ENCODE measurements at places on chromosomes 5 and 9.
A peak's percentile ranks its signal among the peaks of the same experiment; 100 is the strongest.

GRCh38 chr5:88808153-88808552, 74.8 kb downstream of the MEF2C start:
- DNase-seq, result no peak

DNA sequence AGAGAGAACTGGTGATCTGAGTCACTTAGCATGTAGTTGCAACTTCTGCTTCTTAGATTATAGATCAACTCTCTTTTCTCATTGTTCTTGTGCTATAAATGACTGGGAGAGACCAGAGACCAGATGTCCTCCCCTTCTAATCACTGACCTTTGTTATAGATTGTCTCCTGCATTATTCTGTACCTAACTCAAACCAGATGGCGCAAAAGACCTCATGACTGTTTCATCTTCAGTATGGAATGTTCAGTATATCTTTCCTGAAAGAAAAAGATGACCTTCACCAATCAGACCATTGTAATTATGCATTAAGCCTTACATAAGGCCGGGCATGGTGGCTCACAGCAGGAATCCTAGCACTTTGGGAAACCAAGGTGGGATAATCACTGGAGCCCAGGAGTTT, 30.5 kb upstream of the ADAM19 start:
- no peak for DNase-seq

DNA sequence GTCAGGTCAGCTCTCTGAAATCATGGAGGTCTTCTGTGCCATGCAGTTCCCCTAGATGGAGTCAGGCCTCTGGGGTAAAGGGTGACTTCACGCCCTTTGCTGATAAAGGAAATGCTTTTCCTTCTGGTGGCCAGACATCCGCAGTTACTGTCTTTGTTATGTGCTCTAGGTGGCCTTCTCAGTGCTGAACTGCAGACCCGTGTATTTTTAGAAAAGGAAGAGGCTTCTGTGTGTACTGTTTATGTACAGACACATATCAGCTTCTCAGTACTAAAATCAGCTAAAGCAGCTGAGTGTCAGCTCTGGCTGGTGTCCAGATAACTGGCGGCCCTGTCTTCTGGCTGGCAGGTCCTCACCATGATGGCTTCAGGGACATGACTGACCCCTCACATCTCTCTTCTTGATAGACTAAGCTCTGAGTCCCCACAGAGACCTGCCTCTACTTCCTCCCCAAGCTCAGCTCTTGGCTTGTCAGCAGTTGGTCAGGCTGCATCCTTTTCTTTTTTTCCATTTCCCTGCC, 75.3 kb downstream of the ARHGAP26 start:
- DNase-seq, result peak; percentile 35

DNA sequence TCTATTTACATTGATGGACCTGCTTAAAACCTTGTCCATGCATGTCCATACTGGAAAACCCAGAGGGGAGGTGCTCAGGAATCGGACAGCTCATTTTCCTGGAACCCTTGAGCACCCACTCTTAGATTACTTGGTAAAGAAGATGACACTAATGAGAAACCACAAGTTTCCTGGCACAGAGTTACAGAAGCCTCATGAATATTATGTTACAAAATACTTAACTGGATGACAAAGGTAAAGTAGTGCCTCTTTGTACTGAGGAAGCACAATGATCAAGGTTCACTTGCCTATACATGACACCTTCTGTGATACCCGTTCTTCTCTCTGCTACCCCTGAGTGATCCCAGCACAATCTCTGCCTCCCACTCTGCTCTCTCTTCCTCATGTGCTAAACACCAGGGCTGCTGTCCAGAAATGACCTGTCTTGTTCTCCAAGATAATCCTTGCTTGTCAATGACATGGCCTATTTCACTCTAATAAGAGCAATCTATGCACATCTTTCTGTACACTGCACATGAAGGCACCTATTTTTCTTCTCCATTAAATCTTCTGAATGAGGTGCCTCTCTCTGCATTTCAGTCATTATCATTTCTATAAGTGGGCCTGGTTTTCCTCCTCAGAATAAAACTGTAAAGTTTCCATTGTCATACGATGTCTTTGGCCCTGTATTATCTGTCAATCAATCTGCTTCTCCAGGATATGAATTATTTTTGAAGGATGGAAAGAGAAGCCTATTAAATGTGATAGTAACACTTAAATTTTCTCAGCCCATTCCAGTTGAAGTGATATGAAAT, 684.0 kb upstream of the ACO1 start:
- no peak for DNase-seq

DNA sequence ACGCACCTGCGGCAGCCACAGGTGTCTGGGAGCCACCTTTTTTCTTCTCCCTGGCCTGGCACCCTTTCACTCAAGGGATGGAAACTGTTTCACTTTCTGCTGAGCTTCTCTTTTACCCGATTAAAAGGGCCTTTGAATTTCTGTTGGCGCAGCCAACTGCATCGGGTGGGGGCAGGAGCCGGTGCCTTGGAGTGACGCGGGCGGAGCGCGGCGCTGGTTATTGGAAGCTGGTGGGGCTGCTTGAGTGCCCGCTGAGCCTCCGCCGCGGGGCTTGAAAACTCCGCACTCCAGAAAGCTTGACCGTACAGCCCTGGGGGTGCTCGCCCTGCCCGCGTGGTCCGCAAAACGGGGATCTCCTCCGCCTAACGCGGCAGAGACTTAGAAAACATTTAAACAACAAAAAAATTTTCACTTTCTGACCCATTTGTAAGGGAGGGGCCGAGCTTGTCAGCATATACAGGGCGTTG, 52.0 kb upstream of the TJP2 start:
- peak; percentile 65 for DNase-seq

DNA sequence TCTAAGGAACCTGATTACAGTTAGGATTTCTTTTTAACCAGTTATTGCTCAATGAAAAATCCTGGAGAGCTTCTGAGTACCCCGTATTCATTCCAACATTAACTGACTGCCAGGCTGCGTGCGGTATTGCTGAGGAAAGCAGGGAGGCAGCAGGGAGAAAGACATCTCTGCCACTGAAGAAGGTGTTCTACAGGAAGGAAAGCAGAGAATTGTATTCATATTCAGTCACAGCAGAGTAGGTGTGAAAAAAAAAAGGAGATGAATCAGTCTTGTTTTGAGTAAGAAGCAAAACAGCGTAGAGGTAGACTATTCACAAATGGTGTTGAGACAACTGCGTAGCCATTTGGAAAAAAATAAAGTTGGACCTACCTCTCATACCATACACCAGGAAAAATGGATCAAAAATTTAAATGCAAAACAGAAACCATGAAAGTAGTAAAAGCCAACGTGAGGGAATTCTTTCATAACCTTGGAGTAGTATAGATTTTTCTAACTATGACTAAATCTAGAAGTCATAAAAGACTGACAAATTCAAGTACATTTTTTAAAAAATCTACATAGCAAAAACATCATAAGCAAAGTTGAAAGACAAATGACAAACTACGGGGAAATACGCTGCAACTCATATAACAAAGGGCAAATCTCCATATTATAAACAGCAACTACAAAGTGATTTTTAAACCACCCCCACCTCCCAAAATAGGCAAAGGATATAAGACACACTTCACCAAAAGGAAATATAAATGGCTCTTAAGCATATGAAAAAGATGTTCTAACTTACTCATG, 9.9 kb upstream of the NR4A3 start:
- no peak for DNase-seq

DNA sequence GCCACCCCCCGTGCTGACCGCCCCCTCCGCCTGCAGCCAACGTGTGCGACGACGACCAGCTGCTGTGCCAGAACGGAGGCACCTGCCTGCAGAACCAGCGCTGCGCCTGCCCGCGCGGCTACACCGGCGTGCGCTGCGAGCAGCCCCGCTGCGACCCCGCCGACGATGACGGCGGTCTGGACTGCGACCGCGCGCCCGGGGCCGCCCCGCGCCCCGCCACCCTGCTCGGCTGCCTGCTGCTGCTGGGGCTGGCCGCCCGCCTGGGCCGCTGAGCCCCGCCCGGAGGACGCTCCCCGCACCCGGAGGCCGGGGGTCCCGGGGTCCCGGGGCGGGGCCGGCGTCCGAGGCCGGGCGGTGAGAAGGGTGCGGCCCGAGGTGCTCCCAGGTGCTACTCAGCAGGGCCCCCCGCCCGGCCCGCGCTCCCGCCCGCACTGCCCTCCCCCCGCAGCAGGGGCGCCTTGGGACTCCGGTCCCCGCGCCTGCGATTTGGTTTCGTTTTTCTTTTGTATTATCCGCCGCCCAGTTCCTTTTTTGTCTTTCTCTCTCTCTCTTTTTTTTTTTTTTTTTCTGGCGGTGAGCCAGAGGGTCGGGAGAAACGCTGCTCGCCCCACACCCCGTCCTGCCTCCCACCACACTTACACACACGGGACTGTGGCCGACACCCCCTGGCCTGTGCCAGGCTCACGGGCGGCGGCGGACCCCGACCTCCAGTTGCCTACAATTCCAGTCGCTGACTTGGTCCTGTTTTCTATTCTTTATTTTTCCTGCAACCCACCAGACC, 80.2 kb downstream of the NTNG2 start:
- DNase-seq, result no peak

- no peak for DNase-seq
These were observed 24.1 kb upstream of the STXBP1 start for GRCh38 chr9:127587966-127588365.

DNA sequence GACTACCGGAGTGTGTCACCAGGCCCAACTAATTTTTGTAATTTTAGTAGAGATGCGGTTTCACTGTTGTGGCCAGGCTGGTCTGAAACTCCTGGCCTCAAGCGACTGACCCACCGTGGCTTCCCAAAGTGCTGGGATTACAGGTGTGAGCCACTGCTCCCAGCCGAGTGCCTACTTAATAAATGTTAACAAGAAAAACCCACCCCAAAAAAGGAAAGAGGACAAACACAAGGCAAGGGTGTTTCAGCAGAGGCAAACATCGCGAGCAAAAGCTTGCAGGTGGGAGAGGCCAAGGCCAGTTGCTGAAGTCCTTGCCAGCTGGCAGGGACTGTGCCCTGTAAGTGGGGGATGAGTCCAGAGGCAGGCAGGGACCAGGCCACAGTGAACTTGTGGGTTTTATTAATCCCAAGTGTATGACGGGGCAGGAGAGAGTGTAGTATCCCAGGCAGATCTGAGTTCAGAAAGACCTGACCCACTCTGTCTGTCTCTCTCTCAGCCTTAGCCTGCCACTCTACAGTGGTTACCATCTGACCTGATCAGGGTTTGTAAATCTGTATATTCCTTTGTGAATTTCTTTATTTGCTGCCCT, 6.4 kb upstream of the FPGS start:
- no peak for DNase-seq

GRCh38 chr9:128408963-128409431, 11.7 kb upstream of the CERCAM start:
- DNase-seq, result no peak

- DNase-seq, result no peak
These were observed 88.6 kb downstream of the COL5A1 start for GRCh38 chr9:134730011-134730760.

- DNase-seq, result no peak
These were observed 20.5 kb upstream of the TXN start for GRCh38 chr9:110276781-110277180.

- no peak for DNase-seq
These were observed 36.2 kb upstream of the ZNF366 start for GRCh38 chr5:72543365-72543764.

DNA sequence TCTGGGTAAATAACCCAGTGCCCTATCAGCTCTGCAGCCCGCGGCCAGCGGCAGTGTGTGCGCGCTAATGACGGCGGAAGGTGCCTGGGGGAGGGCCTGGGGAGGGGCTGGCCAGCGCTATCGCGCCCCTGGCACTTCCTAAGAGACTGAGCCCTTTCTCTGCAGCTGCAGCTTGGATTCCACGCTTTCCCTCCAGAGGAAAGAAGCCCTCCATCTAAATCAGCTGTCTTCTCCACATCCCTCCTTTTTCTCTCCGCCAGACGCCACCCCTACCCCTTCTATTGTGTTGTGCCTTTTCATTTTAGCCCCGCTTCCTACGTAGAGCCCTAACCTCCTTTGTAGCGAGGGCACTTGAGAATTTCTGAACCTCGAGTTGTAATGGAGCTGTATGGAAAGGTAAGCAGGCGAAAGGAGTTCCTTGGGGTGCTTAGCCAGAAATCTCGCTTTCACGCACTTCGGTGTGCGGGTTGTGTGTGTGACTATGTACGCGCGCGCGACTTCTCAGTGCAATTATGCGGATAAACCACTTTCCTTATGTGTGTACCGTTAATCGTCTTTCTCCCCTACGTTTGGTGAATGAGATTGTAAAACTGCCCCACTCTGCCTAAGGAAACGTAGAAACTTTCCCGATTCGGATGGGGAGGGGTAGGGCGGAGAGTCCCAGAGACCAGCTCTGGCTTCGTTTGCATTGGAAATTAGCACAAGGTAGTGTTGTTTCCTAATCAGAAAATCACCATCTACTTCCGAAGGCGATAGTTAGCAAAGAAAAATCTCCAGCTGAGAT, 664 bp upstream of the RAB3C start:
- no peak for DNase-seq

DNA sequence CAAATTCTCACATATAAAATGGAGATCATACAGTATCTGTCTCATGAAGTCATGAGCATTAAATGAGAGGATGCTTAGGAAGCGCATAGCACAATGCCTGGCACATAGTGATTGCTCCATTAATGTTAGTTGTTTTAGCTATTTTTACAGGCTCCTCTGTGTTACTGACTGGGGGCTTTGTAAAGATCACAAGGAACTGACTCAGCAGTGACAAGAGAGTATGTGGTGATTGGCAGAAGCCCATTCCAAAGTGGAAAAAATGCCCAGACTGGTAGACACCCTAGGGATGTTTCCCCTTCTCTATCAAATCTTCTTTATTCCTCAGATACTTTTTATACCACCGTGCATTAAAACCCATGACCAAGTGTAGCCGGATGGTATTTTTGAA, 33.5 kb downstream of the ABLIM3 start:
- DNase-seq, result no peak

GRCh38 chr5:54002779-54003178, 307.6 kb downstream of the ARL15 start:
- no peak for DNase-seq

DNA sequence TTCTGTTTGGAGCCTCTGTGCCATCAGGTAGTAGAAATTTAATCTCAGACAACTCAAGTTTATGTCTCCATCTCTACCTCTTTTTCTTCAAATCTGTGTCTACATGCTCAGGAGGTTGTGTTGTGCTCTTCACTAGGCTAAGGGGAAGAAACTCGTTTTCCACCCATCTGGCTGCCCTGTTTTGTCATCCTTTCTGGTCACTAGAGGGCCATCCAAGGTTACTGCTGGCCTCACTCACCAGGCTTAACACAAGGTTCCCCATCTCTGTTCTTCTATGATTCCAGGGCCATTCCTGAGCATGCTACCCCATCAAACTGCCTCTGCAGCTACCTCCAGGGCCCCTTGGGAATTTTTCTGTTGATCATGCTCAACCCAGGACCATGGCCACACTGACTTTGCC, 213.3 kb upstream of the FBXL7 start:
- peak; percentile 18 for DNase-seq

- no peak for DNase-seq
These were observed 24.8 kb upstream of the RLN1 start for GRCh38 chr9:5364294-5365024.

All from umbilical cord (tissue), 2 donors.